ENCODE measurements at places on chromosomes 3 and 15.

DNA sequence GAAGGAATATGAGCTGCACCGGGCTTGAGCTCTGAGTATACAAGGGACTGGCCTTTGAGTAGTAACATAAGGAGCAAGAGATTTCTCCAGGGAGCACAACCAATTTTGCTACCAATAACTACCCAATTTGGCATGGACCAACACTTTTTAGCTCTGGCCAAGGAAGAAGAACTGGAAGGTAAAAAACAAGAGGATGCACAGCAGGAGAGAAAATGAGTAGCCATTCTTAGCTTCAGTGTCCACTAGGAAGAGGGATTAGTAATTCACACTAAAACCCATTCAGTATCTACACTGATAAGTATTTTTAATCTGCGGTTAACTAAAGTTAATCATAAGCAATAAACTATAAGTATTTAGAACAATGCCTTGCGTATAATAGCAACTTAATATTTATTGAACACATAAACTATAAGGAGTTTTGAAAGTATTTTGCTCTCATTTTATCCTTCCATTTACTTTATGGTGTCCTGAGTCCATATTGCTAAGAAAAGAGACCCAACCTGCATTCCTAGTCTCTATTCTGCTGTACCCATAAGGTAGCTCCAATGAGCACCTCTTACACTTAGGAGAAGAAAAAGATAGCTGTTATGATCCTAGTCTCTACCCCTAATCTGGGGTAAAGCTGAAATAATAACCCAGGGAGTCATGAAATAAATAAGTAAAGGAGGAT is 268.9 kb downstream of the IGSF11 start:
- no peak for DNase-seq

DNA sequence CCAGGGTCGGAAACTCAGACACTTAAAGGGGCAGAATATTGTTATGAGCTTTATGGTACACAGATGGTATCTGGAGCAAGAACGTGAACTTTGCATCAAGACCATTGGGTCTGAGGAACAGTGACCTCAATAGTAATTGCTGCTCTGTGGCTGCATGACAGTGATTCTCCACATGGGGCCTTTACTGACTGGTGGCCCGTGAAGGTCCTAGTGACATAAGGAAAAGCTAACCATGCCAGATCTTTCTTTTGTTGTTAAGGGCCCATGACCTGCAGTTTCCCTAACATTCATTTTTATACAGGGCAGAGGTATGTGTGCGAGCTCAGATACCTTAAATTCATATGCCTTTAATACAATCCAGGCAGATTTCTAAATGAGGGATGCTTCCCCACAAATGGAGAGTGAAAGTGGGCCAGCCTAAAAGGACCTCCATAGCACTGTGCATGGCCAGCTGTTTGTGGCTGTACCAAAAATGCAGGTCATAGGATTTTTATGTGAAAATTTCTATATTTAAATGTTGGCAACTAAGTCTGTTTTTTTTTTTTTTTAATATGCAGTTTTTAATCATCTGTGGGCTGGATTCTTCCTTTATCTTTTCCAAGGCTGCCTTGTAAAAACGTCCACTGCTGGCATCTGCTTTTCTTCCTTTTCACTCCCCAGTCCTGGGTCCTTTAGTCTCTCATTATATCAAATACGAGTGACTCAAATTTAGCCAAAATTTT is 188.0 kb upstream of the IL12A start:
- no peak for DNase-seq

DNA sequence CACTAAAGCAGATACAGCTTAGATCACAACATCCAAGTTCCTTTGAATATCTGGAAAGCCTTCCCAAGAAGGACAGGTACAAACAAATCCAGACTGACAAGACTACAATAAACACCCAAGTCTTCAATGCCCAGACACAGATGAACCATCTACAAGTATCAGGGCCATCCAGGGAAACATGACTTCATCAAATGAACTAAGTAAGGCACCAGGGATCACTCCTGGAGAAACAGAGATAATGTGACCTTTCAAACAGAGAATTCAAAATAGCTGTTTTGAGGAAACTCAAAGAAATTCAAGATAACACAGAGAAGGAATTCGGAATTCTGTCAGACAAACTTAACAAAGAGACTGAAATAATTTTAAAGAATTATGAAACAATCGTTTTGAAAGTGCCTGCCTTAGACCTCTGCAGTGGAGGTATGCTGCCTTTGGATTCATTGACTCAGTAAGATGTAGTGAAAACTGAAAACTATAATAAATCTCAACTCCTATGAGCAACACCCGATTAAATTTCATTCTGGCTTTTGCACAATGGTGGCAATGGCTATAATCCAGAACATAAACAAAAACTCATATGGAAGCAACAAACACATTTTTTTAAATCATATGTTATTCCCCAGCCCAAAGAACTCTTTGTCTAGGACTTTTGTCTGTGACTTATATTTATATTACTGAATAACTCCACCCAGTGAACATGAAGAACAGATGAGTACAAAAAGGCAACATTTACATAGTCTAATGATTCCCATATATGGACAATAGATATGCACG is 12.6 kb upstream of the COL8A1 start:
- no peak for DNase-seq

DNA sequence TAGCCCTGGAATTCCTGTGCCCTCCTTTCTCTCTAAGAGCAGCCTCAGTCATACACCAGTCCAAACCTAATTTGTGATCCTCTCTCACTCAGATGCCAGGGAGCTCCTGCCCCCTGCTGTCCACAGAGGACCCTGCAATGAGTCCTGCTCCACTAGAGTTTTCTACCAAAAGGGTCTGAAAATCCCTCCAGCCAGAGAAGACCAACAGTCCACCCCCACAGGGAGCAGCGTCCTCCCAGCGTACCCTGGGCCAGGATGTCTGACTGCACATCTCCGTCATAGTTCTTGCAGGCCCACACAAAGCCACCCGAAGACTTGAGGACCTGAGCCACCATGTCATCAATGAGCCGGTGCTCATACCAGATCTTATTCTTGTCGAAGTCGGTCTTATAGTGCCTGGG is 15.4 kb downstream of the IDH2 start:
- DNase-seq, result peak; percentile 49

DNA sequence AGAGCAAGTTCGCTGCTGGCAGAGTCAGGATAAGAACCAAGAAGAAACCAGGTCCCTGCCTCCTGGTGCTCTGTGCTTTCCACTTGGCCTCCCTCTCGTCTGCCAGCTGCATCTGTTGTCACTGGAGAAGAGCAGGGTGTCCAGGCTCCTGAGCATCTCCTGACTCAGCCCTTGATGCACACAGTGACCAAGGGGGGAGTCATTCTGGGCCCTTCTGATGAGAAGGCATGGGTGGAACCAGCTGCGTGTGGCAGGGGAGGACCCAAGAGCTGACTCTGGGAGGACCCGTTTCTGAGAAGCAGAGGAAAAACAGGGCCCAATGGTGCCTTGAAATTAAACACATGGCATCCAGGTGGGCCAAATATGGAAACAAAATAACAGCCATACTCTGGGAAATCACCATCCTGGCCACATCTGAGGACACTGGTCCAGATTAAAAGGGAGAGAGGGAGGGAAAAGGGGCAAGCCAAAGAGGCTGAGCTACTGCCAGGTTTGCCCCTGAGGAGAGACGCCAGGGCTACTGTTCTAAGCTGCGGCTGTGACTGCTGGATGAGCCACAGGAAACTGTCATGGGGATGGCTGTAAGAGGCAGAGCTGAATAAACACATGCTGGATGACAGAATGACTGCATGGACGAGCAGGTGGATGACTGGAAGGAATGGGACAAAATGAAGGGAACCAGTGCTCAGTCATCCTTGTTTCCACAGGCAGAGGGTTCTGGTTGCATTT is 58.1 kb upstream of the CA12 start:
- no peak for DNase-seq

DNA sequence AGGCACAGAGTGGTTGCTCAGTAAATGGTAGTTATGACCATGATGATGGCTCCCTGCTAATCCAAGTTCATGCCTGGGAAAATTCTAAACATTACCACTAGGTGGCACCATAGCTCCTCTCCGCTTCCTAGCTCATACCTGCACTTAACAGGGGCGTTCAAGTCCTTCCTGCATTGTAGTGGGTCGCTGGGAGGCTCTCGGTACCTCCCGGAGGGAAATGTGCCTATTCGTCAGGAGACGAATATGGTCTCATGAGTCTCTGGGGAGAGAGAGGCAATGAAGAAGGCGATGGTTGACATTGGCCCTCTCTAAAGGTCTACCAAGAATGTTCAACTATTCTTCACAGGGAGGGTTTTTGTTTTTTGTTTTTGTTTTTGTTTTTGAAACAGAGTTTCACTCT is 10.9 kb downstream of the MESP1 start:
- peak; percentile 51 for DNase-seq

GRCh38 chr15:47796830-47797229 is 79.5 kb downstream of the SEMA6D start:
- no peak for DNase-seq

DNA sequence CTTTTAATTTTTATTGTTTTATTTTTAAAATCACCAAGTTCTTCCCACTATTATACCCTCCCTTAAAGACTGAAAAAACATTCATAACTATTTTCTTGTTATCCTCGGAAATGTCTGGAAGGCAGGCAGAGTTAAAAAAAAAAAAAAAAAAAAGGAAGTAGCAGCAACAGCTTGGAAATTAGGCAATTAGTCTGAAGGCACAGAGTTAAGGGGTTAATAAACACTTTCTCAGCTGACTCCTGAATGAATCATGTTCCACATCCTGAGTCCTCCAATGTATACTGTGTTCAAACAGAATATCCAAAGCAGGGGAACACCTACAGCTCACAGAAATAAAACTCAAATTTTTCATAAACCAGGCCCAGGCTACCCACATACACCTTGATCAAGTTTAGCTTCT is 5.8 kb downstream of the HEXA start:
- no peak for DNase-seq

DNA sequence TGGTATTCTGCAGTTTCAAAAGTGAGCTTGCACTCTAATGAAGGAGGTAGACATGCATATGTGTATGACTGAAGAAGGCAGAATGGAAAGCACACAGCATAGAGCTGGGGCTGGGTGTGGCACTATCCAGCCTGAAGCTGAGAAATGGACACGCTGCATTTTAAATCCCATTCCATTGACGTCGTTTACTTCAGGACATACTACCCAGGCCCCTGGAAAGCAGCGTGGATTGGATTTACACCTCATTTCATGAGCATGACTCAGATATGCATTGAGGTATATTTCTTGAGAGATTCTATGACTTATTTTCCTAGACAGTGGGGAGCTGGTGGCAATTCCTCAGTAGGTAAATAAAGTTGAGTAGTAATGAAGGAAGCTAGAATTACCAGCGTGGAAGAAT is 101.4 kb downstream of the ABI3BP start:
- DNase-seq, result no peak

DNA sequence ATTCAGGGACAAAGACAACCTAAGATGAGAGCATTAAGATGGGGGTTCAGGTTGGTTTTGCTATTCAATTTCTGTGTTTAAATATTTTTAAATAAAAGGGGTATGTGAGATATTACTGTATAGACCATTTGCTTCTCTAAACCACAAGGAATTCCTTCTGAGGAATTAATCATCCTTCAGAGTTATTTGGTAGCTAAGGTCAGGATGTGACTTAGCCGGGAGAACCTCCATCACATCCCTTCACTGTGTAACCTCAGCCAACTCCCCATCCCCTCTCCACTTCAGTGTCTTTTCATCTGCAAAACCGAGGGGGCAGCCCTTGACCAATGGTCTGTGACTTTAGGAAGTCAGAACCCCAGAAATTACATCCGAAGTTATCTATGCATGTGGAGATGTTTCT is 48.7 kb upstream of the SKOR1 start:
- DNase-seq, result no peak

DNA sequence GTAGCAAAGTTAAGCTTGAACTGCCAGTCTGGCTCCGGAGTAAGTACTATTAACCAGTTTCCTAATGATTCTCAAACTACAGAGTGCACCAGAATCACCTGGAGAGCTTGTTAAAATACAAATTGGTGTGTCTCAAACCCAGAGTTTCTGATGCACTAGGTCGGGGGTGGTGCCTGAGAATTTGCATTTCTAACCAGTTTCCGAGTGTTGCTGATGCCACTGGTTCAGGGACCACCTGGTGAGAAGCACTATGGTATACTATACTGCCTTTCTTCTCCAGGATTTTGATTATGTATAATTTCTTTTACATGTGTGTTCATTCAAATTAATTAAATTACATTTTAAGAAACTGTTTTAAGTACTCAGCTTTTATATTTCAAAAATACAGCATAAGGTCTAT is 48.8 kb upstream of the PLSCR5 start:
- DNase-seq, result no peak

DNA sequence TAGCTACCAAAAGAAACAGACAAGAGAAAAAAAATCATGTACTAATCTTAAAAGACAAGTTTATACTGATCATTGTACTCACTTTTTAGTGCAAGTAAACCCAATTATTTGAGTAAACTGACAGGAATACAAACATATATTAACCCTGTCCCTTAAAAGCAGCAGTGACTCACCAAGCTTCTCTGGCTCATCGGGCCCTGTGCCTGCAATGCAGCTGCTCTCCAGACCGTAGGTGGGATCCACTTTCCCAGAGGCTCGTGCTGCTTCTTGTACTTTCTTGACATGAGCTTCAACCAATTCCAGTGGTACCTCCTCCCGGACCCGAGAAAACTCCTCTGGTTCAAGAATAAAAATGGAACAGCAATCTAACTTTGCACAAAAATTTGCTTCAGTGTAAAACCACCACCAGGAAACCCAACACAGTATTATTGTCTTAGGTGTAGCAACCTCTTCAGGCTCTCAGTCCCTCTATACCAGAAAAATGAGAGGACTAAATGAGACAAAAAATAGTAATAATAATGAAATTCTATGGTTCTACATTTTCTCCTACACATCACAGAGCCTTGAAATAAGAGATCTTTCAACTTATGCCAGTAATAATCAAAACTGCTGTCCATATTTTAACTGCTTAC is 82.6 kb upstream of the CSPG5 start:
- no peak for DNase-seq

- DNase-seq, result no peak
Observed at GRCh38 chr3:101259485-101260341, 60.7 kb downstream of the IMPG2 start.

DNA sequence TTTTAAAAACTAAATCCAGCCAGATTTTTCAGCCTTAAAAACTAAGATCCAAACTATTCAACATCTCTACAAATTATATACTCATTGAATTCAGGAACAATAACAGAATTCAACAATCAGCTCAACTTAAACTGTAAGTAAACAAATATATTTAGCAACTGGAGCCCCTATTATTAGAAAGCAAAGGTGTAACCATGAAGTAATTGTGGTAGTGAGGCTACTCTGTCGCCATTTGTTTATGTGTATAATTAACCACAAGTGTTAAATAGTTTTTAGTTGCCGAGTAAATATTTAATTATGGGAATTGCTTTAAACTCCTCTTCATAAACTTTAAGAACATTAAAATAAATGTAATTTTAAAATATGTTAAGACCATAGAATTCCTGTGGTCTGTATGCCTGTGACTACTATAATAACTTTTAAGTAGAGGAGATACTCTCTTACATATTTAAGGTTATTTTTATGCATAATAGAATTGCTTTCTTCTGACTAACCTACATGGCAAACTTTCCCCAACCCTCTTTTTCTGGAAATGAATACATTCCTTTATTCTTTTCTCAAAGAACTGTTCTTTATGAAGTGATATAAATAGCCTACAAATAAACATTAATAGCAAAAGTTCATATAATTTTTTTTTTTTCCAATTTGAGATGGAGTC is 51.2 kb downstream of the MFN1 start:
- DNase-seq, result no peak

GRCh38 chr3:37542772-37543449 is 318.8 kb upstream of the CTDSPL start:
- no peak for DNase-seq

GRCh38 chr3:122430371-122430770 is 14.5 kb upstream of the WDR5B start:
- no peak for DNase-seq
